Aorta (tissue), 5 donors: ENCODE measurements at places on chromosomes 11 and 22. TPM values are rescaled to one million over a fixed set of nuclear protein-coding genes. Genes with fewer than 3 reads are reported as not detected.

TMPRSS5 gene
- 1.8 TPM for total RNA-seq

PLAAT5 gene
- total RNA-seq = 0.88 TPM

OR52N4 gene
- total RNA-seq = 0.87 TPM

PKP3 gene
- total RNA-seq = not detected

TNNT3 gene
- total RNA-seq = 8.8 TPM

CCDC89 gene
- total RNA-seq = 1.9 TPM

RBFOX2 gene
- total RNA-seq = 117 TPM
